Glomerular endothelial cell (primary cell): ENCODE measurements at places on chromosomes 12 and 14. TPM values are rescaled to one million over a fixed set of nuclear protein-coding genes. Genes with fewer than 3 reads are reported as not detected.

NELL2 gene
- 0.35 TPM in 1 of 2 replicates, not detected in the other for total RNA-seq

TCP11L2 gene
- total RNA-seq: 9.8 and 23.0 TPM in 2 replicates

GLIPR1 gene
- 20.0 and 27.2 TPM in 2 replicates for total RNA-seq

KCTD10 gene
- 67.3 and 86.2 TPM in 2 replicates for total RNA-seq

SLC16A7 gene
- total RNA-seq: 12.6 and 12.7 TPM in 2 replicates

TAS2R8 gene
- not detected in 2 replicates for total RNA-seq

CISTR gene
- total RNA-seq: not detected in 2 replicates

MAPK1IP1L gene
- 82.1 and 86.0 TPM in 2 replicates for total RNA-seq

RACGAP1 gene
- 10.2 and 15.7 TPM in 2 replicates for total RNA-seq

DNA sequence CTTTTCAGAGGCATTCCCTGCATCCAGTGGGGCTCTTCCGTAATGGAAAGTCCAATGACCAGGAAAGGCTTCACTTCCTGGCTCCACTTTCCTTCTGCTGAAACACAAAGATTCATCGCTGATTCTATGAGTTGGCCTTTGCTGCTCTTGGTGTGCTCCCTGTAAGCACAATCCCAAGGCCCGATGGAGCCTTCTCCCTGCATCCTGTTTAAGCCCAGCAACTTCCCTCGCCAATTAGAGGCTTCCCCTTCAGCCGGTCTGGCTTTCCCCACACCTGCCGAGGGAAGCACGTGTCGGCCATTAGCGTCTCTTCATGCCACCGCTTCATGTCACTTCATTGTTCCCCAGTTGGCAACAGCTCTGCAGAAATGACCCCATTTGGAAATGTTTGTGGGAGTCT is 693.9 kb downstream of the MED13L start:
- no peak for DNase-seq

GRCh38 chr14:105010891-105011291 is 10.0 kb downstream of the CDCA4 start:
- DNase-seq: no peak

DNA sequence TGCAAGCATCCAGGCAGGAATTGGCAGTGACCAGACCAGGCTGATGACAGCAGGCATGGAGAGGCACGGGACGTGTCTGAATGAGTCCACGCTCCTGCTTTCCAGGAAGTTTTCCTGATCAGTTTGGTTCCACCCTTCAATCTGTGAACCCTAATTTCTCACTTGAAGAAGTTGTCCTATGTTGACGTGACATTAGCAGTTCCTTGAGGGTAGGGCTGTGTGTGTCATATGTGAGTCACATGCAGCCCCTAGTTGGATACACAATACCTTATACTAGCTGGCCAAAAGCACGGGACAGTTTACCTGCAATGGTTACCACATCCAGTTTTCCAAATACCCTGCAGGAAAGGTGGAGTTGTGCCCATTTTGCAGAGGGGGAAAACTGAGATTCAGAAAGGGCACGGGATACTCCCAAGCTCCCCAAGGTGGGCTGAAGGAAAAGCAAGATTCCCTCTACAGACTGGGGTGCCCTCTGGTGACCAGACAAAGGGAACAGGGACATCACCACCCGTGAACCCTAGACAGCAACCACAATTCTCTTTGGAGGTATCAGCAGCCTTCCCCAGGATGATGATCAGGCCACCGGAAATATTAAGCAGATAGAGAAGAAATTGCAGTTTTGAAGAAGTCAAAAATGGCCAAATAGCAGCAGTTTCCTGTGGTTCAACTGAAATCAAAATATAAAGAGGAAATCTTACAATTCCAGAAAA is 194.5 kb downstream of the PHETA1 start:
- DNase-seq: no peak

DNA sequence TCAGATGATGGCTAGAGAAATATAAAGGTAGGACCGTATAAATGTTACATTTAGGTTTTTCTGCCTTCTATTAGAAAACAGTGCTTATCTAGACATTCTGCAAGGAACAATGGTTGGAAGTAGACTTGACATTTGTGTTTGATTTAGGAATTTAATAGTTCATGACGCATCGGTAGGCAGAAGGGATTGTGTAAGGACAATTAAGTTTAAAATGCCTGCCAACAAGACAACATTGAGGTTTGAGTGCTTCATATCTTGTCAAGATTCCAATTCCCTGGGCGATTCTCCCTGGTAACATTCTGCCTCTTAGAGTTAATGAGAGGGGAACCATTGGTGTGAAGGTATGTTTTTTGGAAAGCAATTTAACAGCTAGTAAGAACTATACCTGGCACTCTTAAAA is 186.8 kb upstream of the RBM19 start:
- DNase-seq: no peak

DNA sequence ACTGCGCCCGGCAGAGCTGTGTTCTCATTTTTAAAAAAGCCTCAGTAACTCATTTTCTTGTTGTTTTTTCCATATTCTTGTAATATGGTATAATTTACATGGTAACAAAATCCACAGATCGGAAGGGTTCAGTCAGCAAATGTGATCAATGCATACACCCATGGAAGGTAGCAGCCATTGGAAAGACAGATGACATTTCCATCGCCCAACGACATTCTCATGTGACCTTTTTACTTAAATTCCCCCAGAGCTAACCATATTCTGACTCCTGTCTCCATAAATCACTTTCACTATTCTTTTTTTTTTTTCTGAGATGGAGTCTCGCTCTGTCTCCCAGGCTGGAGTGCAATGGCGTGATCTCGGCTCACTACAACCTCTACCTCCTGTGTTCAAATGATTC is 4.9 kb downstream of the PEBP1 start:
- no peak for DNase-seq

- no peak for DNase-seq
Measured at GRCh38 chr12:6573001-6573400, 4.9 kb upstream of the NOP2 start.

DNA sequence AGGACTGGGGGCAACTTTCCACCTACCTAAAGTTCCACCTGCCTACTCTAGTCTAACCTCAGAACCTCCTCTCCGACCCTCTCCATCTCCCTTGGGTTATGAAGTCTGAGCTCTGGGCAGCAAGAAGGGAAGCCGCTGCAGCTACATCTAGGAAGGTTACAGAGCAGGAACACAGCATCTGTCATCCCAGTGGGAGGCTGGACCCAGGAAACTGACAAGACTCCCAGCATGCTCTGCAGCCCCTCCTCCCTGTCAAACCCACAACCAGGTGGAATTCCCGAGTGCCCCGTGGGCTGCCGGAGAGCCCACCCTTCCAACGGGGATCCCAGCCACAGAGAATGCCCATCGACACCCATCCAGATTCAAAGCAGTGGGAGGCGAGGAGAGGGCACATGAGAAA is 2.1 kb downstream of the TESC start:
- DNase-seq: no peak

GRCh38 chr14:100643426-100643825 is 56.2 kb upstream of the BEGAIN start:
- DNase-seq: no peak
